ENCODE measurements at places on chromosomes 1 and 21.

DNA sequence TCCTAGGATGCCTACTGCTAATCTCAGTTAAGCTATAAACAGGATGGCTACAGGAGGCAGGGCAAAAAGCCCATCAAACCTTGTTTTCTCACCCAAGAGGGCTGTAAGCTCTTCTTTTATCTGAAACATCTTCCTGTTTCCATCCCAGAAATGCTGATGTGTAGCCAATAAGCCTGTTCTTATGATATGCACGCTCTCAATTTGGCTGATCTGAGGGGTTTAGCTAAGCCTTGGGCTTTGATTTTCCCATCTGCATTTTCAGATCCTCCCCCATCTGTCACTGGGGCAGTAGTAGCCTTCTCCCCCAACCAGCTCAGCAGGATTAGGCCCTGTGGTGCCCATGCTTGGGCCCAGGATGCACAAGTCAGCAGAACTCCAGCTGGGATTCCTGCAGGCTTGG is 105.0 kb downstream of the BRINP2 start:
- no peak for DNase-seq

DNA sequence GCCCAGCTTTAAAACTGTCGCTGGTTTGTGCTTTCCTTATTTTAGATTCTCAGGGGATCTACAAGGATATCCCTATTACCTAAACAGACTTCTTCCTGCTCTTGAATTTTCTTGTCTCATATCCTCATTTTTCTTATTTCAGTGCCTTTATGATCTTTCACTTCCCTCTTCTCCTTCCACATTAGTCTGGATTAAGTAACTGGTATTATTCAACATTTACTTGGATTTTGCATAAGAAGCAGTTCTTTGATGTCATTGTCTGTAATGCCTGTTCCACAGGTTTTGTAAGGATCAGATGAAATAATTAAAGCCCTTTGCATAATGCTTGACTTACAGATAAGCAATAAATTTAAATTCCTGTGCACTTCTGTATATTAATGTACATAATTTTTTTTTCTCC is 26.5 kb downstream of the CXADR start:
- DNase-seq = no peak

GRCh38 chr1:181777286-181777685 is 284.2 kb downstream of the ZNF648 start:
- no peak for DNase-seq

DNA sequence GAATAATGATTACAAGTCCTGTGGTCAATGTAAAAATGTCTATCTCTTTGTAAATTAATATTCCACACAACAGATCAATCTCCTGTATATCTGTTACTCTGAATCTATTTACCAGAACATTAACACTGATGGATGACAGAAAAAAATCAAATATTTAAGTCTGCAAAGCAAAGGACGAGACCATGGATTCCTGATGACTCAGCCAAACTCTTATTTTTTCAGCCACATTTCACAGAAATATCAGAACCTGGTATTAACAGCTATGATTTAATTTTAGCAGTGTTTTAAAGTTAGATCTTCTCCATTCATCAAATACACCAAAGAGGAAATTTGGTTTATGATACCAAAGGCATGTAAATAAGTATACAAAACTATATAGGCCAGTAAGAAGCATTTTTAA is 46.1 kb downstream of the FAF1 start:
- DNase-seq = no peak

DNA sequence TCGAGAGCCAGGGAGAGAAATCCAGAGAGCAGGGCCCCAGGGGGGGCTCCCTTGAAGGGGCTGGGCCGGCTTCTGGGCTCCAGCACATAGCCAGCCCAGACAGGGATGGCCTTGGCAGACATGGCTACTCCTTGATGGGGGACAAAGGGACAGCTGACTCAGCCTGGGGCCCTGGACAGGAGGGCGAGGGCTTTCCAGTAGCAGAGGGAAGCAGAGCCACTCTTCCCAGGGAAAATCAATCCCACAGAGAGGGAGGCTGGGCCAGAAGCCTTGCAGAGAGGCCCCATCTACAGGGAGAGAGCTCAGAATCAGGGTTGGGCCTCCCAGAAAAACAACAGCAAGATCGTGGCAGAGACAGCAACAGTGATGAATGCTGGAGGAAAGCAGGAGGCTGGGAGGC is 15.6 kb downstream of the IGFN1 start:
- DNase-seq = no peak

DNA sequence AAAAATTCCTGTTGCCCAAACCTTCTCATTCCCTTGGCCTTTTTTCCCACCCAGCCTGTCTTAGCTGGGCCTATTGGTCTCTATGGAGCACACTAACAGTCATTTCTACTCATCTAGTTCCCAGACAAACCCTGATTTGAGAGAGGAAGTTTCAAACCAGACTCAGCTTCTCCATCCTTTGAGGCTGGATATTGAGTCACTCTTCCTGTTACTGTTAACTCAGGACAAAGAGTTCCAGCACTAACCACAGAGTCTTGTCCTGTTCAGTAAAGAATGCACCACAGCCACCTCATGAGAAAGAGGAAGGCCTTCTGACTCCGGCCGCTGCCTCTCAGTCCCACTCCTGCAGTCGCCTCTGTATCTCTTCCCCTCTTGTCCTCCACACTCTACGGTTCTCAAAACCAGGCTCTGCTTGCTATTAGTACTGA is 137.8 kb downstream of the PTPRC start:
- DNase-seq = no peak

DNA sequence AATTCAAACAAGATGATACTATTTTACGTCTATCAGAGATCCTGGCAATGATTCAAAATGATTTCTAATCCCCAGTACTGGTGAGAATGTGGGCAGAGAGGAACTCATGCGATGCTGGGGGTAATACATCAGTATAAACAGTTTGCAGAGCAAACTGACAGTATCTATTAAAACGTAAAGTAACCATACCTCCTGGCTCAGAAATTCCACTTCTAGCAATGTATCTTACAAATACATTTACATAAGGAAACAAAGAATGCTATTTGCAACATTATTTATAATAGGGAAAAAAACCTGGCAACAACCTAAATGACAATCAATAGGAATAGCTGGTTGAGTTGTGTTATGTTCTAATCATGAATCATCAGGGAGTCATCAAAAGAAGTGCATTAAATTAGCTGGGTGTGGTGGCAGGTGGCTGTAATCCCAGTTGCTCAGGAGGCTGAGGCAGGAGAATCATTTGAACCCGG is 15.9 kb downstream of the RCAN1 start:
- no peak for DNase-seq

- no peak for DNase-seq
These were observed 286.5 kb downstream of the NPHP4 start for GRCh38 chr1:5705751-5706150.

DNA sequence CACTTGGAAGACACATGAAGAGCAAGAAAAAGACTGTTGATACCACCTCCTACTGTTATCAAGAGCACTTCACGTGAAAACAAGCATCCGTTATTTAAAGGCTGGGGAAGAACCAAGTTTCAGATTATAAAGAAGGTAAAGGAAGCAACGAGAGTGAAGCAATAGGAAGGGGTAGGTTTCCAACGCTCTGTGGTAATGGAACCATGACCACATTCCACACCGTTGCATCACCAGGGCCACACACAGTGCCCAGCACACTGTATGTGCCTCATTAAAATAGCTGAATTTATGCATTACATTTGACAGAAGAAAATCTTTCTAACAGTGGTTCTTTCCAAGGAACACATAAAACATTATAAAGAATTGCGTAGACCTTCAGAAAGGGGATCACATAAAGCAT is 435.8 kb downstream of the MRPL39 start:
- DNase-seq = no peak

- DNase-seq = no peak
These were observed 20.5 kb upstream of the ALG14 start for GRCh38 chr1:95093296-95093695.

GRCh38 chr1:61259379-61260148 is 177.2 kb downstream of the NFIA start:
- no peak for DNase-seq

GRCh38 chr1:95542936-95543335 is 308.9 kb downstream of the RWDD3 start:
- no peak for DNase-seq

DNA sequence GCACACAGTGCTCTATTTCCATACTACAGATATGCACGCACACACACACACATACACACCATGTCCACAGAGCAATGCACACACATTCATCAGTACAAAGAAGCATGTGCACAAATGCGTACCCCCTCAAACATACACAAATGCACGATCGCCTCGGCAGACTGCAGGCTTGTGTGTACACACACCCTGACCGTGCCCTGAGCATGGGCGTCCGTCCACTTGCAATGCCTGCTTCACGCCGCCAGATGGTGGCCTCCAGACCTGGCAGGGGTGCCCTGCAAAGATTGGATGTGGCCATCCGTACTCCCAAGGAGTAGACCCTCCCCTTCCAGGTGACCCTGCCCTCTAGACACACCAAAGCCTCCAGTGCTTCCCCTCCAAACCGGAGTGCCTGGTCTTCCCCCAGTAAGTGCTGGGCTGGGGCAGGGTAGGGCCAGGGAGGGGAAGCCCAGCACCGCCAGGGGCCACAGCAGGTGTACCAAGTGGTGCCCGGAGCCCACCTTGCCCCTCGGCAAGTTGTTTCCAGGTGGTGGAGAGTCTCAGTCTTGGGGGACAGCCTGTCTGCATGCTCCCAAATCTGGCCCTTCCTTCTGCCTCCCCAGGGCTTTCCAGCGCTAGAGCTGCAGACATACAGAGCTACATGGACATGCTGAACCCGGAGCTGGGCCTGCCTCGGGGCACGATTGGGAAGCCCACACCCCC is 20.6 kb downstream of the ESPN start:
- no peak for DNase-seq

- peak; percentile 35 for DNase-seq
These were observed 139.8 kb downstream of the KAZN start for GRCh38 chr1:14738235-14738634.

All from NCI-H2081 treated with DMSO at 0.1 percent for 48 hours (cell line).